ENCODE measurements at places on chromosomes 12 and 14.

- no peak for DNase-seq
Measured at GRCh38 chr14:89302396-89302950, 114.6 kb downstream of the FOXN3 start.

- no peak for DNase-seq
Measured at GRCh38 chr12:108788076-108788782, 56.9 kb upstream of the CORO1C start.

DNA sequence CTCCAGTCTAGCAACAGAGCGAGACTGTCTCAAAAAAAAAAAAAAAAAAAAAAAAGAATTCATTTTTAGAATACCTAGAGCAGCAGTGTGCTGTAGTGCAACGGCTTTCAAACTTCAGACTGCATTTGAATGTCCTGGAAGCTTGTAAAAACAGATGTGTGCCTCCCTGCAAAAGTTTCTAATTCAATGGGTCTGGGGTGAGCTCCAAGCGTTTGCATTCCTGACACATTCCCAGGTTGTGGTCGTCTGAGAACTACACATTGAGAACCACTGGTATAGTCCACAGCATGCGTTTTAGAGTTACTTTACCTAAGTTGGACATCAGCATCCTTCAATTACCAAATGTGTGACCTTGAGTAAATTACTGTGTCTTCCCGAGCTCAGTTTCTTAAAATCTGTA is 816.8 kb downstream of the NRXN3 start:
- no peak for DNase-seq

GRCh38 chr12:115872212-115872611 is 405.3 kb downstream of the MED13L start:
- DNase-seq: no peak

DNA sequence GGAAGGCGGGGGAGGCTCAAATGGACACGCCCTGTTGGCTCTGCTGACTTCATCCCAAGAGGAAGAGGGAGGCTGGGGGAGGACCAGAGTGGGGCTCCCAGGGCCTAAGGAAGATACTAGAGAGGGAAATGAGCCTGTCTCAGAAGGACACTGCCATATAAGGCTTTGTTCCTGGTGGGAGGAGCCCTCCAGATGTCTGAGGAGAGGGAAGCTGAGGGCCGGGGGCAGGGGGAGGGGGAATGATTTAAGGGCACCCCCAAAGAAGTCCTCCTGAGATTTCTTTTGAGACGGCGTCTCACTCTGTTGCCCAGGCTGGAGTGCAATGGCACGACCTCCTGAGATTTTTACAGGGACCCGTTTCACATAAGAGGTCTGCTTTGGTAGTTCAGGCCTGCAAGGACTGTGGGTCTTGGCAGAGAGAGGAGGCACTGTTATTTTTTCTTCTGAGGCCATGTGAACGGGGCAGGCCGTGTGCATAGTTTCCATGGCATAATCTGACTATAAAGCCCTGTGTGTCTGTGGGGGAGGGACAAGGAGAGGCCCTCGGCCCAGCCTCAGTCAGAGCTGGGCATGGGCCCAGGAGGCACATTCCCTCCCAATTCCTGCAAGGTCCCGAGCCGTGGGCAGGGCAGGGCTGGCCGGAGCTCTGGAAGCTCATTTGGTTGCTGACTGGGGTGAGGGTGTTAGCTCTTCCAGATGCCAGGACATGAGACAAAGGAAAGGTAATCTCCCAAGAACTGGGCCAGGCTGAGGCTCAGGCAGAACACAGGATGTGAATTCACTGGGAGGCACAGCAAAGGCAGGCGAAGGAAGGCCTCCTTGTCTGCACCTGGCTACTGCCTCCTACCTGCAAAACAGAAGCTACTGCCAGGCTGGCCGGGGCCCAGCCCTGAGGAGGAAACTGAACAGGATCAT is 22.2 kb upstream of the PLEKHG3 start:
- DNase-seq: no peak

DNA sequence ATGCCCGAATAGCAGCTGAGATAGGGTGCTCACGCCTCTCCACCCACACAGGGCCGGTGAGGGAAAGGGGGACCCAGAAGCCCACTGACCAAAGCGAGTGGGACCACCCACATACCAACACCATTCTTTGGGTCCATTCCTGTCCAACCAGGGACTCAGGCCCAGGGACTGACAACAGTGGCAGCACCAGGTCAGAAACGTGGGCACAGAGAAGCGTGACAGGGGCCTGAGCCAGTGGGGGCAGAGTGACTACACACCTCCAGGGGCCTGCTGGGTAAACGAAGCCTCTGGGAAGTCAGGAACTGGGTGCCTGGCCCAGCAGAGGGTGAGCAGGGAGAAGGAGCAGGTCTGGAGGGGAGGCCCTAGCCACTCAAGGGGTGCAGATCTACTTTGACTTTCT is 13.7 kb downstream of the SPRYD3 start:
- no peak for DNase-seq

DNA sequence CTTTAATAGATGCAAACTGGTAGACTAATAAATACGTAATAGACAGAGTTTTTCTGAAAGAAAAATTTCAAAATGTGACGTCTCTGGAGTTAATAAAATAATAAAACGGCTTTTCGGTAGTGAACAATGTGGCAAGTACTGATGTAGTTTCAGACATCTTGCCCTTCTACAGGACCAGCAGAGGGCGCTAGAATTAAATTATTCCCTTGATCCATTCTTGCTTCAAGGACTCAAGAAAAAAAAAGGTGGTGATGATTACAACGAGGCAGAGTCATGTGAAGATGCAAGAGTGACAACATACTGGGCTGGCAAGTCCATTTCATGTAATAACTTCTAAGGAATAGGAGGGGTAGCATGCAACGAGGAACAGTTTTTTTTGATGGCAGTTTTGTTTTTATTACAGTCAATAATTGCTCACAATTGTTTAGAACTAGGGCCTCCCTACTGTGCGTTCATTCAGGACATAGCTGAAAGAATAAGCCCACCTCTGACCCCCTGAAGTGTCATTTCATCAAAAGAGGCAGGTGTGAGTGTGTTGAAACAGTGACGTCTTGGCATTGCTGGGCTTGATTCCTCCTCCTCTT is 101.0 kb upstream of the GZMB start:
- peak; percentile 82 for DNase-seq

- DNase-seq: no peak
Measured at GRCh38 chr14:71096947-71097346, 189.7 kb downstream of the PCNX1 start.

GRCh38 chr14:72892103-72892878 is 1.6 kb downstream of the DPF3 start:
- no peak for DNase-seq

GRCh38 chr12:57793920-57794319 is 11.3 kb downstream of the TSFM start:
- DNase-seq: no peak

DNA sequence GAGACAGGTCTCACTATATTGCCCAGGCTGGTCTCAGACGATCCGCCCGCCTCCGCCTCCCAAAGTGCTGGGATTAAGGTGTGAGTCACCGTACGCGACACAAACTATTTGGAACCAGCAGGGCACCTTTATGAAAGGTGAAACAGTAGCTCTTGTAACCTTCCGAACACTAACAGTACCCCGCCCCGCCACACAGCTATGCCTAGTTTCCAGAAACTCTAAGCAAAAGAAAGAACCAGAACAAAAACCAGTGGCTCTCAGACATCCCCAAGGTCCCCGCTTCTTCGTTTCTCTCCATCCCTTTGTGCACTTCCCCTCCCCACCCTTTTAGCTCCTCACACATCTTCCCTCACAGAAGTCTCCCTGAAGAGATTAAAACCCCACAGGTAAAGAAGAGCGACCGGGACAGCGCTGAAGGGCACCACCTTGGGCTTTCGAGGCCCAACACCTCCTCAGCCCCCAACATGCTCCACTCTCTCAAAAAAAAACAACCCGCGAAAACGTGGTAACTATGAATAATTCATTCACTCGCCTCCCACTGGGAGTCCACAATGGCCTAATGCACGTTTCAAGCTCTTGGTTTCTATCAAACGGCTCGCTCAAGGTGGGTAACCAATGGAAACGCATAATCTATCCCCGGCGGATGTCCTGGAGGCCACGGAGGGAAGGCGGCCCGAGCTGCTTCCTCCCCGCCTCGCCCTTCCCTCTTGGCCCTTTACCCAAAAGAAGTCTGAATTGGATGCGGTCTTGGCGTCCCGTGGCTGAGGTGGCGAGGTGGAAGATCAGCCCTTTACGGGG is 877 bp downstream of the BAG5 start:
- DNase-seq: peak; percentile 31

DNA sequence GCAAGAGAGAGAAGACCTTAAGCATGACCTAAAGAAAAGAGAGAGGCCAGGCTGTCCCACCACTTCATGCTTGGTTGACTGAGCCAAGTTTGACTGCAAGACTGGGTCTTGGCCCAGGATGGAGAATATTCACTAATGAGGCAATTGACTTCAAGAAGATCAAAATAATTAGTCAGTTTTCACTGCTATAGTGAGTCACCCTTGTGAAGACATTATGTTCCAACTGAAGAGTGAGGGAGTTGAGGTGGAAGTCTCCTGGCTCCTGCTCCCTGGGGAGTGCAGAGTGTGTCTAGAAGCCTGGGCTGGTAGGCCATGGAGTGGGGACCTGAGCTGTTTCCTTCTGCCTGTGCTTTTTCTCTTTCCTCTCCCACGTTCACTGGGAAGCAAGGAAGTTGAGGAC is 117.6 kb downstream of the CACNA1C start:
- no peak for DNase-seq

- no peak for DNase-seq
Measured at GRCh38 chr12:124497658-124498057, 69.8 kb downstream of the NCOR2 start.

- DNase-seq: no peak
Measured at GRCh38 chr12:120119271-120119973, 2.9 kb upstream of the RAB35 start.

DNA sequence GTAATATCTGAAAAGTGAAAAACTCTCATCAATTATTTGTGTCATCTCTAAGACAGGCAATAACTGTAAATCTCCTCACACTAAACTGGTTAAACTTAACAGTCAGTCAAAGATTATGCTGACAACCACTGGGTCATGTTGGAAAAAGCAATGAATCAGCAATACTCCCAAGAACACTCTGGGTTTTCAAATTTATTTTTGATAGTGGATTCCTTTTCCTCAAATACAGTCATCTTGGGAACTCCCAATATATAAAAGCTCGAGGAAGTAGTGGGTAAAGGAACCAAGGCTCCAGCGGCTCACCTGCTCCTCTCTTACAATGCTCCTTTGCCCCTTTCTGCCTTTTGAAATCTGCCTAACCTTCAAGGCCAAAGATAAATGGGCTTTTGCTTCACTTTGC is 70.0 kb downstream of the ARMH4 start:
- DNase-seq: no peak

Data from NCI-H2107 (cell line).